ENCODE measurements at places on chromosomes 11 and 22. TPM values are rescaled to one million over a fixed set of nuclear protein-coding genes. Genes with fewer than 3 reads are reported as not detected.

GRCh38 chr11:3905080-3905953 is 49.9 kb downstream of the STIM1 start:
- DNase-seq, result peak; percentile 96

DNA sequence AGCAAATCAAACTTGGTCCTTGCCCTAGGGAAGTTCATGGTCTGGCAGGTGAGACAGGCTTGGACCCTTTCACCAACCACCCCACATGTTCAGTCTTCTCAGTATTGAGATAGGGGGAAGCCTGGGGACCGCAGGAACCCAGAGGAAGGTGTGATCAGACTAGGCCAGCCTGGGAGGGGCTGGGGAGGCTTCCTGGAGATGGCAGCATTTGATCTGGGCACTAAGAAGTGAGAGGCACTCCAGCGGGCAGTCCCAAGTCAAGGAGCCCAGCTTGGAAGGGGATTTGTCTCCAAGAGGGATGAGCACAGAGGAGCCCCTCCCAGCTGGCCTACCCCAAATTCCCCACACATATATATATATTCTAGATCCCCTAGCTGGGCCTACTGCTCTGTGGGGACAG is 5.4 kb downstream of the LRRC32 start:
- DNase-seq, result no peak

GRCh38 chr11:103773537-103773936 is 262.9 kb upstream of the DDI1 start:
- no peak for DNase-seq

DNA sequence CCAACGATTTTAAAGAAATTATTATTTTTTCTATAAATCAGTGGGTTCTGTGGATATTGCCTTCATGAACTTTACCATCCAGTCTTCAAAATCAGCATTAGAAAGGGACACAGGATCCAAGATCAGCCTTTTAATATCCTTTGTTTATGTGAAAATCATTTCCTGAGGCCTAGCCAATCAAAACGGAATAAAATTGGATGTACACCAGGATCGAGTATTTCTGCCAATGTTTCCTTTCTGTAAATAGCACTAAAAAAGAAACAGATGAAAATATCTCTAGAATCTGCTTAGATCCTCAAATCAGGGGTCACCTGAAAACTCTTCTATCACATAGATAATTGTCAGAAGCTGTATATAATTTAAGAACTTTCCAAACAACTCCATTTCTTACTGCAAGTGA is 1598.5 kb downstream of the LRRC4C start:
- no peak for DNase-seq

DNA sequence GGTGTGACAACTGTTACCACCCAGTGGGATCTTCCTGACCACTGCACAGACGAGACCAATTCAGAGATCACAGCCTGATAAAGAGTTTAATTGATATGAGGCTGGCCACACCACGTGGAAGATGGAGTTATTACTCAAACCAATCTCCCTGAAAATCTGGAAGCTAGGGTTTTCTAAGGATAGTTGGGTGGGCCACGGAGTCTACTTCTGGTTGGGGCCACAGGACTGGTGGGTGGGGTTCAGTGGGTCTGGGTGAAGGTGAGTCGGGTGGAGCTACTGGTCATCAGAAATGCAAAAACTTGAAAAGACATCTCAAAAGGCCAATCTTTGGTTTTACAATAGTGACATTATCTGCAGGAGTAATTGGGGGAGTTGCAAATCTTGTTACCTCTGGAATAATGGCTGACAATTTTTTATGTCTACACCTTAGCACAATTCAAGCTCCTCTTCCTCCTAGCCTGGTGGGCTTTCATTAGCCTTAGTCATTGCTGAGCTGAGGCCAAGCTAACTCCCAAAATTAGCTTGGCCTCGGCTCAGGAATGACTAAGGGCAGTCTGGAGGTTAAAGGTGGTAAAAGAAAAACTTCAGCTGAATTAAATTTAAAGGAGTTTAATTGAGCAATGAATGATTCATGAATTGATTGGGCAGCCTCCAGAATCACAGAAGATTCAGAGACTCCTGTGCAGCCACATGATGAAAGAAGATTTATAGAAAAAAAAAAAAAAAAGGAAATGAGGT is 13.1 kb downstream of the C11orf96 start:
- no peak for DNase-seq

DNA sequence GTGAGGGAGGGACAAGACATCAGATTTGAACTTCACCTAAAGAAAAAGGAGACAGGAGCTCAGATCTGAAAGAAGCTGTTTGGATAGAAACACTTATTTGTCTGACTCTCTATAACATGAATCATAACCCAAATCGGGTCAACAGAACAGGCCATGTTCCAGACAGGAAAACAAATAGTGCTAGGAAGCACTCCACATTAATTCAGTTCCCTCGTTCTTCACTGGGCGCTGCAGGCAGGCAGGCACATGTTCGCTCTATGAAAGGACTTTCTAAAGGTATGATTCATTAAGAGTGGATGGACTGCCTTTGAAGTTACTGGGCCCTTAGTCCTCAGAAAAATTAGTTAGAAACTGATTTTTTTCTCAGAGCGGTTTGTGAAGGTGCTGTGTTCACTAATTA is 137.5 kb upstream of the TRPC6 start:
- DNase-seq, result no peak

Gene UCP3
- not detected for total RNA-seq

Gene SHANK3
- total RNA-seq, result 0.62 TPM

Gene PHETA2
- total RNA-seq, result not detected
